Kasumi-1 (cell line): ENCODE measurements at places on chromosomes 6 and 20.

- no peak for DNase-seq
Measured at GRCh38 chr20:49885558-49886332, 29.6 kb downstream of the SPATA2 start.

- no peak for DNase-seq
Measured at GRCh38 chr6:165864218-165864617, 201.2 kb upstream of the PDE10A start.

GRCh38 chr6:30820193-30820592, 64.1 kb upstream of the DDR1 start:
- no peak for DNase-seq

DNA sequence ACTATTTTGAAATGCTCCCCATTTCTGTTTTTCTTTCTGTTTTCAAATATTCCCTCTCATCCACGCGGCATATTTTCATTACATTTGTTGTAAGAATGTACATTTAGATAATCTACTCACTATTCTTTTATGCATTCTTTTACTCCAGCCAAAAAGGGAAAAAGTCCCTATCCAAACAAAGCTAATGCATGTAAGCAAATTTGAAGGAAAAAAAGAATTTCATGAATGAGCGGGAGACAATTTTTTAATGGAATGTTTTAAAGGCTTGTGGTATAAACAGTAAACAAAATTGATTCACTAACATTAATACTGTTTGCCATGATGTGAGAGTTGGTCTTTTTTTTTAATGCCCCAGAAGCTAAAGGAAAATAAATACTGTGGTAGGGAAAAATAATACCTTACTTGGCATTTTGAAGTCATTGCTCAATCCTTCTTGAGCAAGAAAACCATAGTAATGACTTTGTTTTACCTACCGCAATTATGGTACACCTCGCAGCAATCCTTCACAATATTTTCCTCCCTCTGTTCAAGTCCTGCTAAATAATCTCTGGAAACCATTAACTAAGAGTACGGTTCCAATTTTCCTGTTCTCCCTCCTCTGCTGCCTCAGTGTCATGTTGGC, 79.0 kb downstream of the BACH2 start:
- DNase-seq = no peak

- no peak for DNase-seq
Measured at GRCh38 chr20:61684583-61685235, 381.0 kb downstream of the TAF4 start.
